NCI-H2081 treated with DMSO at 0.1 percent for 48 hours (cell line): ENCODE measurements at places on chromosomes 12 and 14.

- DNase-seq: no peak
These were observed 48.4 kb downstream of the ELK3 start for GRCh38 chr12:96242597-96242996.

GRCh38 chr12:6233121-6233971 is 33.1 kb downstream of the CD9 start:
- no peak for DNase-seq

DNA sequence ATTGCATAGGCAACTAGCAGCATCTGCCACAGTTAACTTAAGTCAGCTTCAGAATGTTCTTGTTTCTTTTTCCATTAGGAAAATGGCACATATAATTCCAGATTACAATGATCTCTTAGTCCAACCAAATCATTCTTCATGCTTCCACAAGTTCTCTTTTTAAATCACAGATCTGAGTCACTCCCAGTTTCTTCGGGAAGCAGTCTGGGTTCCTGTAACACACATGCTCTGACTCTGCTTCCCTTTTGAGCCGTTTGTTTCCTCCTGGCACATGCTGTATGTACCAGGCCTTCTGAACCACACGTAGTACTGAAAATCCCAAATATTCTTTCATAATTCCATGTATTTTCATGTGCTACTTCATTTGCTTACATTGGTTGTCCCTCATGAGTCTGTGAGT is 388.8 kb upstream of the PDE3A start:
- DNase-seq: no peak

DNA sequence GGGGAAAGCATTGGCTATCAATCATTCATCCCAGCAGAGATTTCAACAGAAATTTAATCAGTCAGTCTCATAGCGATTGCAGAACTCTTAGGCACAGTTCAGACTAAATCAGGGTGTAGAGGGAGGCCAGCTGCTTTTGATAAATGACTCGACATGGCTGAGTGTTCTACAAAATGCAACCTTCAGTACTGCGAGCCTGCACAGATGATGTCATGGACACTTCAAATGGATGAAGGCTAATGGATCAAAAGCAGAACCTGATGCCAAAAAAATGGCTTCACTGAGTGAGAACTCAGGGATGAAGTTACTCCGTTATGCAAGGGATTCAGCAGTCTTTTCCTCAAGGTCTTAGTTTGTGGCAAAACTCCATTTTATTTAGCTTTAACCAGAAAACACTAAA is 167.3 kb downstream of the DACT1 start:
- DNase-seq: no peak

GRCh38 chr14:103136388-103137271 is 13.4 kb downstream of the TNFAIP2 start:
- no peak for DNase-seq

DNA sequence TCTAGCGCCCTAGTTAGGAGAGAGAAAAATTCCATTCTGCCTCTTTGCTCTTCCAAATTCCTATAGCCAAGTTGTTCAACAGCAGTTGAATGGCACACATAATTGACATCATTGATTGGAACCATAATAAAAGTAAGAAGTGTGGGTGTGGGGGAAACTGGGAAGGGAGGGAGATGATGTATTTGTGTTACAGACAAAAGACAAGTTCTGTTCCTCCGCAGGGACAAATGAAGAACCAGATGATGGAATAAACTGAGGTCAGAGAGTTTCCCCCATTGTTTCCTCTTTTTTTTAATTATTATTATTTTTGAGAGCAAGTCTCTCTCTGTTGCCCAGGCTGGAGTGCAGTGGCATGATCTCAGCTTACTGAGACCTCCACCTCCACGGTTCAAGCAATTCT is 34.9 kb downstream of the GDF11 start:
- no peak for DNase-seq

GRCh38 chr12:87779016-87779415 is 250.2 kb downstream of the C12orf50 start:
- DNase-seq: no peak

- DNase-seq: no peak
These were observed 6.0 kb upstream of the SPTLC2 start for GRCh38 chr14:77622366-77622961.

GRCh38 chr12:122753319-122753650 is 661 bp downstream of the DENR start:
- no peak for DNase-seq

GRCh38 chr12:127606476-127607015 is 660.4 kb upstream of the TMEM132C start:
- DNase-seq: no peak

- DNase-seq: no peak
These were observed 21.1 kb downstream of the IRF2BPL start for GRCh38 chr14:77007183-77007974.

GRCh38 chr12:10617863-10618262 is 4.5 kb upstream of the MAGOHB start:
- no peak for DNase-seq
